ENCODE measurements at places on chromosomes 12 and 14.

- DNase-seq, result no peak
Measured at GRCh38 chr12:89051065-89051677, 301.1 kb downstream of the DUSP6 start.

DNA sequence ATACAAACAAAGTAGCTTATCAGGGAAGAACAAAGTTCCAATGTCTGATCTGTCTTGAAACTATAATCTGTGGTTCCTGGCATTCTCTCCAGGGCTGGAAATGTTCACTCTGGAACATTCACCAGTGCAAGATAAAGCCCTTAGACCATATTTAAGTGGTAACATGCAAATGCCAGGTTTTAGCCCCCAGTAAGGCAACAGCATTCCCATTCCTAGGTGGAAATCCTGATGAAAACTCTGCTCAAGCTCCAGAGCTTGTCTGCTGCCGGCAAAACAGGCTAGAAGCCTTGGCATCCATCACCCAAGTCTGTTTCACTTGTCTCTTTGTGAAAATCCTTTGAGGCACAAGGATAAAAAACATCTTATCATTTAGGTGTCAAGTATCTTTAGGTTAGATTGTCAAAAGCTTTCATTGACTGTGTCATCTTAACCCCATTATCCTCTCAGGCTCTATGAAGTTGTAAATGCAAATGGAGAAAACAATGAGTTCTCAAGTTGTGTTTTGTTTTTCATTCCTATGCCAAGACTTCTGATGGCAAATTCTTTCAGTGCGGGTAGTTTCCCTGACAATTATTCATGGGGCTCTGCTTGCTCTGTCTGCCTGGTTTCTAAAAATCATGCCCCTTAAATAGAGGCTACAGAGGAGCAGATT, 344.7 kb downstream of the NELL2 start:
- no peak for DNase-seq

DNA sequence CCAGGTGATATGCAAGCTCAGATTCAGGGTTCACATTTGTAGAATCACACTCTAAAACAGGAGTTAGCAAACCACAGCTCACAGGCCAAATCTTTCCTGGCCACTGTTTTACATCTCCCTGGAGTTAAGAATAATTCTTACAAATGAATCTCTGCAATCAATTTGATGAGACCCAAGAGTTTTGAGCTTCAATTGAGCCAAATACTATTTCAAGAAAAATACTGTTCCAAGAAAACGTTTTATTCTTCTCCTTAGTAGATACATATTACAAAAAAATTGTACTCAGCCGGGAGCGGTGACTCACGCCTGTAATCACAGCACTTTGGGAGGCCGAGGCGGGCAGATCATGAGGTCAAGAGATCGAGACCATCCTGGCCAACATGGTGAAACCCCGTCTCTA, 2.5 kb downstream of the PTGDR start:
- no peak for DNase-seq

DNA sequence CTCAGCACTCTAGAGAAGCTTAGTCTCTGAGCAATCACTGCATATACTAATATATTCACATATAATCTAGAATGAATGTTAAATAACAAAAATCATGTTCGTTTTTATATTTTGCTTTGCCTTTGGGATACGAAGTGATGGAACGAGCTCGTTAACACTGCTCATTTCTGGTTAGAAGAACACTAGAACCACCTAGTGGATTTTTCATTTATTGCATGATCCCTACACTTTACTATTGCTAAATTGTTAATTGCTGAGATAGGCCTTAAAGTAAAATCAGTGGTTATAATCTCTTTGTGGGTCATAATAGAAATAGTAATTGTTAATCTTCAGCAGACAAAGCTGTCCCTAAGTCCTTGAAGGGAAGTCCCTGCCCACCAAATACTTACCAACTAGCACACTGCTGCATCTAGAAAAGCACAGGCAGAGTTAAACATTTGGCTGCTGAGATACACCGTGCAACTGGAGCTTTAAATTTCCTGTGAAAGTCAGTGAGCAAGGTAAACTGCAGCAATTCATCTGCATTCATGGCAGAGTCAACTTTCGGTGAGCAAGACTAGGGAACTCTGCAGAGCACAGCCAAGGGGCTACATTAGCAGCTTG, 353.7 kb downstream of the APAF1 start:
- no peak for DNase-seq

DNA sequence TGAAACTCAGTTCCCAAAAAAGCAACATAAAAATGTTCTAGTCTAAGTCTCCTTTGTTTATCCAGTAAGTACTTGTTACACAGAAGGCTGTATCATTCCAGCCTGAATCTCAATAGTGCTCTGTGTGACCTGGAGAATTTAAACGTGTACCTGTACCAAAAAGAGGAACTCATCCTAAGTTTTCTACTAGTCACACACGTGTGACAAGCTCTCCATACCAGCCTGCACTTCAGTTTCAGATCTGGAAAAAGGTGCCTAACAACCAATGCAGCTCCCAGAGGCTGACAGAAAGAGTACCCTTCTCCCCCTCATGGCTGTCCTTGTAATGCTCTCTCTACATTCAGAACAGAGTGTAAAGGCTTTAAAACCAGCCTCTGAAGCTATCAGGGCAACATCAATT, 27.4 kb downstream of the PPM1H start:
- no peak for DNase-seq
